ENCODE measurements at places on chromosomes 5 and 9. TPM values are rescaled to one million over a fixed set of nuclear protein-coding genes. Genes with fewer than 3 reads are reported as not detected.

DNA sequence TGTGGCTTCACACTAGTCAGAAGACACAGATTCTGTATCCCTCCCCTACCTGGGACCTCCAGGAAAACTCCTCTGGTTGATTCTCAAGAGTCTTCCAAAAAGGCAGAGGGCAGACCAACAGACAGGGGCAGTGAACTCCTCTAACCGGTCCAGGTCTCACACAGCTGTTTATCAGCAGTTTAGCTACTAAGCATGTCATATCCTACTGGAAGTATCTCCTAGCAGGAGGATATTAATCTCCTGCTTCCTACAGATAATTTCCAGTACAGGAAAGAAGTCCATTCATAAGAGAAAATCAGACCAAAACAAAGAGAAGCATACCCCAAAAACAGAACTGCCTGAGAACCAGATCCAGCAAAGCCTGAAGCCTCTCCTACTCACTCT lies 64.3 kb downstream of the DTWD2 start:
- no peak for DNase-seq

The FGFR4 gene
- total RNA-seq, result 35.2 TPM

DNA sequence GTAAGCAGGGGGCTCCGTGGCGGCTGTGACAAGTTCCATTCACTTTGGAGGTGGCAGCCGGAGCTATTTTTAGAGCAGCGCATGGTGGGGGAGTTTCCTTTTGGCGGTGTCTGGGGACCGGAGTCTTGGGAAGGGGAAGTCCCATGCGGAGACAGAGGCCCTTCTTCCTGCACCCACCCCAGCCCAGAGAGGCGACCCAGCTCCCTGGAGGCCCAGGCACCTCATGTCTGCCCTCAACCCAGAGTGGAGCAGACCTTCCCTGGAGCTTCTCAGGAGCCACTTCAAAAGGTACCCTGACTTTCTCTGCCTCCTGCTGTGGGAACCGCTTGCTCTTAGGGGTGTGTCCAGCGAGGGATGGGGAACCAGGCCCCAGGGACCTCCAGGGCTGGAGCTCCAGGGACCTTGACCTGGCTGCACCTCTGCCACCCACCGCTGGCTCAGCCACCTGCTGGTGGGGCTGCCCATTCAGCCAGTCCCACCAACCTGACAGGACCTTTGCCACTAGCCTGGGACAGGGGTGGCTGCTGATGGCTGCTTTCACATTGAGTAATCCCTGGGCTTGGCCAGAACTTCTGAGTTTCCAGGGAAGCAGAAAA lies 34.1 kb downstream of the NEK6 start:
- DNase-seq, result no peak

DNA sequence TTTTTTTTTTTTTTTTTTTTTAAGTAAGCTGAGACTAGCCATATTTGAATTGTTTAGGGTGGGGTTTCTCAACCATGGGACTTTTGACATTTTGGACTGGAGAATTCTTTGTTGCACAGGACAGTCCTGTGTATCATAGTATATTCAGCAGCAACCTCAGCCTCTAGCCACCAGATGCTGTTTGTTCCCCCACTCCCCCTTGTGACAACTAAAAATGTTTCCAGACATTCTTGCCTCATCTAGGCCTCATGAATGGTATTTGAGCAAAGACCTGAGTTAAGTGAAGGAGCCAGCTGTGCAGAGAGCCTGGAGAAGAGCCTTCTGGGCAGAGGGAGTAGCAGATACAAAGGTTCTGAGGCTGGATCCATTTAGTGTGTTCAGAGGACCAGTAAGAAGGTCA lies 155.9 kb downstream of the SGCD start:
- no peak for DNase-seq

DNA sequence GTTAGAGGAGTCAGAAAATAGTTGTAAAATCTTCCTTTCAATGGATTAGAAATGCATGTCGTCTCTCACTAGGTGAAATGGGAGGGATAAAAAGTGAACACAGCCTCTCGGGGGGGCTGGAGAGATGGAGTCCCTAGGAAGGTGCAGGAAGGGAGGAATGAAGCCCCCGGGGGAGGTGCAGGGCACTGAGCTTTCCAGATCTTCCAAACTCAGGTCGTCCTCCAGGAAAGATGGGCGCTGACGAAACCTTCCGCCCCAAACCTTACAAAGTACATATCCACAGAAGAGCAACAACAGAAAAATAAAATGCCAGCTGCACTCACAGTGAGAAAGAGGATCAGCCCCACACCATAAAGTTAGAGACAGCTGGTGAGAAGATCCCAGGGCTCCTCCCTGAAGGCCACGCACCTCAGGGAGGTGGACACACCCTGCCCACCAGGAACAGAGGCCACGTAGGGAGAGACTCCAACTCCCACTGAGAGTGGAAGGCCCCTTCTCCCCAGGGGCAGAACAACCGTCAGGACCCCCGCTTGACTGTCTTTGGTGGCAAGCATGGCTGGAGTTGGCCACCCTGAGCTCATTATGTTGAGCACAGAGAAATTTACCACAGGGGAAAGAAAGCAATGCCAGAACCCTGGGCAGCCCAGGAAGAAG lies 174.3 kb downstream of the AUH start:
- no peak for DNase-seq

DNA sequence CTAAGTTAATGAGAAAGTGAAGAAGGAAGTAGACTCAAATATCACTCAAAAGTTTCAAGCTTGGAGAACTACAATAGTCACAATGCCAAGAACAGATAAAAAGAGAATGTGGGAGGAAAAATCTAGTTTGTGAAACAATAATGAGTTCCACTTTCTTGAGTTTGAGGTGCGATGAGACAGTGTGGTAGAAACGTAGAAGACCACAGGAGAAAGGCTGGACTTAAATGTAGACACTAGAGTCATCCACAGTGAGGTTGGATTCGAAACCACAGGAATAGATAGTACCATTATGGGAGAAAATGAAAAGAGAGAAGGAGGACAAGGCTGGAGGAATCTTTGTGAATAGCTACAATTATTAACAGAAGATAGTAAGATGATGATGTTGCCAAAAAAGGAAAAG lies 141.1 kb upstream of the LRRTM2 start:
- peak; percentile 11 for DNase-seq

DNA sequence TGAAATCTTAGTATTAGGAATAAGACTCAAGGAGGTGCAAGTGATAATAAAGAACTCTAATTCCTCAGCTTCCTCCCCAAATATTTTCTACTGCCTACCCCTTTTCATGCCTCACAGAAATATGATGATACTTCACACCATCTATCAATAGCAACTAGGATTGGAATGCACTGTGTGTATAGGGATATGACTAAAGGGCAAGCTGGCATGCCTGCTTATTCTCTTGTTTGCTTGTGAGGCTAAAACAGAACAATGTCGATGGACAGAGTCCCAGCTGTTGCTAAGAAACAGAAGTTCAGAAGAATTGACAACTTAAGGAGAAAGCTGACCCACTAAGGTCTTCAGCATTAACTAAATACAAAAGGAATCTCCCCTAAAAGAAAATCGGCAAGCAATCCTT lies 9.7 kb upstream of the CHD1 start:
- peak; percentile 78 for DNase-seq

- DNase-seq, result no peak
These were observed 51.4 kb downstream of the FAM114A2 start for GRCh38 chr5:153987301-153987700.

The ACTBL2 gene
- 5.6 TPM for total RNA-seq

The SLC6A3 gene
- not detected for total RNA-seq

DNA sequence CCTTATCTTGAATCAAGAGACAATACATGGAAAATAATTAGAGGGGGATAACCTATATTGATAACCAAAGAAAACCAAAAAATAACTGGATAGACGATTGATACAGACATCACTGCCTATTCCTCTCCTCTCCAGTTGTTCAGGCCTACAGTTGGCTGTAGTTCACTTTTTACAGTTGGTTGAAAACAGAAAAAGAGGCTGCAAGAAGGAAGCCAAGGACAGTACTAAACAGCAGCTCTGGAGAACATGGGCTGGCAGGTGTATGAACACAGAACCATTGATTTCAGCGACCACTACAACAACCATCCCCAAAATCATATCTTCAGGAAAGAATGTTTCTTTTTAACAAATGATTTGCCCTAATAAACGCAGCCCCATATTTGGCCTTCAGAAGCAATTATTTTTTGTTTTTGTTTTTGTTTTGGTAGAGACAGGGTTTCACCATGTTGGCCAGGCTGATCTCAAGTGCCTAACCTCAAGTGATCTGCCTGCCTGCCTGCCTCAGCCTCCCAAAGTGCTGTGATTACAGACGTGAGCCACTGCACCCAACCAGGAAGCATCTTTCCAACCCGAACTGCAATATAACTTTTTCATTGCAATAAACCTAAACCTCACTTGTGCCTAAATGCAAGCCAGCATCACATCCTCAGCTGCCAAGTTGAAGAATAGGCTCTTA lies 64.3 kb downstream of the MLLT3 start:
- no peak for DNase-seq

DNA sequence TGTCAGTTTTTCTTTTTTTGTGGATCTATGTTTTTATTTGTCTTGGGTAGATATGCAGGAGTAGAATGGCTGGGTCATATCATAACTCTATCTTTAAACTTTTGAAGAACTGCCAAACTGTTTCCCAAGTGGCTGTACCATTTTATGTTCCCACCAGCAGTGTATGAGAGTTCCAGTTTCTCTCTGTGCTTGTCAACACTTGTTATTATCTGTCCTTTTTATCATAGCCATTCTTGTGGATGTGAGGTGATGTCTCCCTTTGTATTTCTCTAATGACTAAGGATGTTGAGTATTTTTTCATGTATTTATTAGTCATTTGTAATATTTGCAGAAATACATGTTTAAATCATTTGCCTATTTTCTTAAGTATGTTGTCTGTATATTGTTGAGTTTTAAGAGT lies 17.4 kb upstream of the FAT2 start:
- no peak for DNase-seq

DNA sequence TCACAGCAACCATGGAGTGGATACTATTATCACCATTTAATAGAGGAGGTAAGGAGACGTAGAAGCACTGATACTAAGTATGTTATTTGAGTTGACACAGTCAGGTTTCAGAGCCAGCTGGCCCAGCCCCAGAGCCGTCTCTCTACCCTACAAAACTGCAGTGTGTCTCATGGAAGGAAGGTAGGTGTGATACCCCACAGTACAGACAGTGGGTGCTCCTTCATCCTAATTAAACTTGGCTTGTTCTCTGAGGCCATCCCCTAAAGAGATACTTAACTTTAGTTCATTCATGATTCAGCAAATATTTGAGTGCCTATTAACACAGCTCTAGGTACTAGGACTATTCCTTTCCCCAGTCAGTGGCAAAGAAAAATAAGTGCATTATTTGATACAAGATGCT lies 22.6 kb downstream of the PIP5K1B start:
- DNase-seq, result no peak

- no peak for DNase-seq
These were observed 600.2 kb upstream of the TLE4 start for GRCh38 chr9:78971540-78971939.

DNA sequence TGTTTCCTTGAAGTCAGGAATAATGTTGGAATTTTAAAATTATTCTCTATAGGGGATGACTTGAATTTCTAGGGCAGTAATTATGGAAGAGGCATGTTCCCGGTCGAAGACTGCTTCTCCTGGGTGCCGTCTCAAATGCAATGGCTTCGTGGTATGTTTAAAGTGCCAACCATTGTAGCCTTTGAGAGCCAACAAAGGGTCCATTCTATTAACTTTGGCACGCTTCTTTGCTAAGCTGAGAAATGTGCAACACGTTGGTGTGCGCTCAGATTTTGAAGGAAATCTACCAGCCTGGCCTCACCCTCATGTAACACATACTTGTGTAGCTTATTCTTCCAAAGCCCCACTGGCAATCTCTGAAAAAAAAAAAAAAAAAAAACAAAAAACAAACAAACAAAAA lies 221.2 kb upstream of the ANKH start:
- DNase-seq, result no peak

The IRF1 gene
- total RNA-seq, result 35.1 TPM

The PDE6A gene
- total RNA-seq, result 0.10 TPM

- no peak for DNase-seq
These were observed 7.0 kb downstream of the NFIB start for GRCh38 chr9:14306672-14307660.

The INSL4 gene
- total RNA-seq, result not detected

DNA sequence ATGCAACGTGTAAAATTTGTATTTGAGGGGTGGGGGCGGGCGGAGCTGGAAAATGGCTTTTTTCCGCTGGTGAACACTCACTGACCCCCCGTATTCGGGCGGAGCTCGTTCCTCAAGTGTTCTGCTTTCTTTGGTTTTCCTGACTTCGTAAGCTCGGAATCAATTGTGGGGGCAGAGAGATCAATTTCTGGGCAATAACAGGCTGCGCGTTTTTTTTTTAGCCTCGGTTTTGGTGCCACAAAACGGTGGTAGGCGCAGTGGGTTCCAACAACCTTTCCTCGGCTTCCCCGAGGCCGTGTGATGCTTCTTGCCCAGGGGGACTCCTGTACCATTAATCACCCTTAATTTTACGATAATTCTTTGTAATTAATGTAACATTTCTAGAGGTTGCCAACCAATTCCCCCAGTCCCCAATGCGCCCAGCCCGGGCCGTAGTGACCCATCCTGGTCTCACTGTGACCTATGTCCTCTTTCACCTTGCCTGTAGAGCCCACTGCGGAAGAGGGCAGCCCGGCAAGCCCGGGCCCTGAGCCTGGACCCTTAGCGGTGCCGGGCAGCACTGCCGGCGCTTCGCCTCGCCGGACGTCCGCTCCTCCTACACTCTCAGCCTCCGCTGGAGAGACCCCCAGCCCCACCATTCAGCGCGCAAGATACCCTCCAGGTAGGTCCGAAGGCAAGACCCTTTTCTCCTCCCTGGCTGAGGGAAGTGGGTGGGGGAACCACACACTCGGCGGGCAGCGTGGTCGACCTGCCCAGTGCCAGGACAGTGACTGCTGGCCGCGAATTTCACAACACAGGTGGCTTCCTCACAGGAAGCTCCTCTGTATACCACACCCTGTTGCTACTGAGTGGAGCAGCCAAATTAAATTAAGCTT lies 3.7 kb downstream of the NR4A3 start:
- no peak for DNase-seq

The SVEP1 gene
- total RNA-seq, result 0.17 TPM

The IFNA21 gene
- total RNA-seq, result not detected

GRCh38 chr5:146878476-146879172 lies at the start of gene PPP2R2B:
PPP2R2B (minus strand) TSS chr5:146878757.
- no peak for DNase-seq

DNA sequence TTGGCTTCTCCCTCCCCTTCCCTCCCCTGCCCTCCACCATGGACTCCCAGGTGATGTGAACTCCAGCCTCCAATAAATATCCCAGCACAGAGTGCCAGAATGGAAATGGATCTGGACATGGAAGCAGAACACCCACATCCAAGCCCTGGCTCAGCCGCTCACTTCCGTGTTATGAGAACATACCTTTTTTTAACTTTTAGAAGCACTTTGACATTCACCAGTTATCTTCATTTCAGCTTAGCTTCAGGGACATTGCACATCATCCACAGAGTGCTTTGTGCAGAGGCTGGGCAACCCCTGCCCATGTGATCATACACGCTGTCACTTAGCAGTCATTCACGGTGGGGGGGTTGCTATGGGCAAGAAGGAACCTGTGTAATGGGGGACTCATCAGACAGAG lies 9.1 kb downstream of the AFAP1L1 start:
- DNase-seq, result no peak

Measured in renal cortical epithelial cell (primary cell).